ENCODE measurements at places on chromosomes 12 and 14.

- DNase-seq = no peak
These were observed 41.4 kb upstream of the PPFIA2 start for GRCh38 chr12:81800298-81801148.

DNA sequence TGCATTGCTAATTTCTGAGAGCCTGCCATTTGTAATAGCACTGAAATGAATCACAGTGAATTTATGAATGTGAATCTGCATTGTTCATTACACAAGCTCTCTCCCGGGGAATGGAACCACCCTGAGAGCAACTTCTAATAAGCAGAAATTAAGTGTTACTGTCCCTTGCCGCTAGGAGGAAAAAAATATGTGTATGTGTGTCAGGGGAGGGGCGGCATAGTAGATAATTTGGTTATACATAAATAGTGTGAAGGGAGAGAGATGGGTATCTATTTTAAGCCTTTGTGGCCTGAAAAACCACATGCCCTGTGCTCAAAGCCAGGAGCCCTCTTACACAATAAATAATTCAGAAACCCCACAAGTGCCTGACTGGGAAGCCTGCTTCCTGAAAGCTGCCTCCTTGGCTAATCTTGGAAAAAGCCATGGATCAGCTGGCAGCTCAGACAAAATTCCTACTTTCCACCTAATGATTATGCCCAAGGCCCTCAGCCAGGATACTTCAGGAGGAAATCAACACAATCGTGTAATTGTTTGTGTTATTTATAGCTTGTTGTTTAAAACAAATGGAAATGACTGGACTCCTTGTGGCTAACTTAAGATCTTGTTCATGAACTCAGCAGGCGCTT is 366.2 kb upstream of the KITLG start:
- peak; percentile 44 for DNase-seq

- no peak for DNase-seq
These were observed 11.1 kb upstream of the CIPC start for GRCh38 chr14:77086951-77087350.

DNA sequence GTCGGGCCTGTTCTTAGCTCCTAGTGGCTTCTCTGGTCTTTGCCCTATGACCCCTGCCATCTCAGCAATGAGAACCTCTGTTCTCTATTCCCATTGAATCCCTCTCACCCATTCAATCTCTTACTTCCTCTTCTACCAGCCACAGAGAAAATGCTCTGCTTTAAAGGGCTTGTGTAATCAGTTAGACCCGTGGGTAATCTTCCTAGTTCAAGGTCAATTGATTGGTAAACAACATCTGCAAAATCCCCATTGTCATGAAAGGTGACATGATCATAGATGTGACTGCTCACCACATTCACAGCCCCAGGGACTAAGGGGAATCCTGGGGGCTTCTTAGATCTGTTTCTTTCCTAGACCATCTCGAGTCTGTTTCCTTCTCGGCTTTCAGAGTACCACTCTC is 7.2 kb upstream of the CCDC197 start:
- DNase-seq = no peak

- peak; percentile 51 for DNase-seq
These were observed at the start of gene STAT6 for GRCh38 chr12:57111031-57111734. Gene STAT6, minus strand, starts transcription at chr12:57111362. Its CDS starts 3,084 bp downstream, at chr12:57108278.

DNA sequence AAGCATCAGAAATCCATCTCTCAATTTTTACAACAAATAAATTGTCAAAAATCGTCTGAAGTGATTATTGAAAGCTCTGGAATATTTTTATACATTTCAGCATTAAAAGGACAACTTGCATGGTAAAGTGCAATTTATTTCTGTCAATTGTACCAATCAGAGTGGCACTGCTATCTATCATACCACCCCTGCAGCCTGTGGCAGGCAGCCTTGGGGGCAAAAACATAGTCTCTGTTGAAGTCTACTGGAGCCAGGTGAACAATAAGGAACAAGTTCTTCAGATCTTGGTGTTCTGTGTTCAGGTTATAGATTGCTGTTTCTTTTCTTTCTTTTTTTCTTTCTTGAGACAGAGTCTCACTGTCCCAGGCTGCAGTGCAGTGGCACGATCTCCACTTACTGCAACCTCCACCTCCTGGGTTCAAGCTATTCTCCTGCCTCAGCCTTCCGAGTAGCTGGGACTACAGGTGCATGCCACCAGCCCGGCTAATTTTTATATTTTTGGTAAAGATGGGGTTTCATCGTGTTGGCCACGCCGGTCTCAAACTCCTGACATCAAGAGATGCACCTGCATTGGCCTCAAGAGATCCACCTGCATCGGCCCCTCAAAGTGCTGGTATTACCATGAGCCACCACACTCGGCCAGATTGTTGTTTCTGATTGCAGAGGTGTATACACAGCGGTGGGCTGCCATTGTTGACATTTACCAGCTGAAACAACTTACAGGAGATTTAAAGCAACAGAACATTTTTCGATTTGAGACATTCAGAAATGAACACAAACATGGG is 629.6 kb downstream of the SLC16A7 start:
- DNase-seq = no peak

DNA sequence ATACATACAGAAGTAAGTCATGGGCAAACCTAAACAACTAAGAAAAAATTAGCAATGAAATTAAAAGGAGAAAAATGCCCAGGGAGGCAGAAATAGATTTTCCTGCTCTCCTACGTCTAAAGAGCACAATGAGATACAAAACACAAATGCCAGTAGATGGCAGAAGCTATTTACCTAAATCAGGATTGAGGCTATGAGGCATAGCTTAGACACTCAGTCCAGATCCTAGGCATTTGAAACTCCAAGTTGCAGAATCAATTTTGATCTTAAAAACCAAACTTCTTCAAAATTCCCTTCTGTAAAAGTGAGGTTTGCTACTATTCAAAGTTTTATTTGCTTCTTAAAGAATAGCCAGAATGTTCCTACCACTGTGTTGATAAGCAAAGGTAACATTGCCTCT is 368.6 kb downstream of the DAD1 start:
- DNase-seq = no peak

- DNase-seq = no peak
These were observed 46.0 kb downstream of the PHLDA1 start for GRCh38 chr12:75985566-75985965.

- no peak for DNase-seq
These were observed 334.3 kb downstream of the AACS start for GRCh38 chr12:125399489-125399888.

DNA sequence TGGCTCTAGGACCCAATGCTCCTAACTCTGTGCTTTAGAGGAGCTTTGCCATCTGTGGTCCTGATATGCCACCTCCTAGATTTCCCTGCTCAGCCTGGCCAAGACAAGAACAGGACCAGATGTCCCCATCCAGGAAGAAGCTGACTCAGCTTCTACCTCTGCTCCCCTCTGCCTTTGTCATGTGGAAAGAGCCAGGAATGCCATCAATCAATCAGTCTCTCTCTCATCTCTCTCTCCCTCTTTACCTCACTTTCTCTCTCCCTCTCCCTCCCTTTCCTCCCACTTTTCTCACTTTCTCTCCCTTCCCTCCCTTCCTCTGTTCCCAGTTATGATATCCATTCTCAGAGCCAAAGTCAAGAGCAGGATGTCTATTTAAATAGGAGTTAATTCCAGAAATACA is 892.5 kb upstream of the TMEM132C start:
- no peak for DNase-seq

DNA sequence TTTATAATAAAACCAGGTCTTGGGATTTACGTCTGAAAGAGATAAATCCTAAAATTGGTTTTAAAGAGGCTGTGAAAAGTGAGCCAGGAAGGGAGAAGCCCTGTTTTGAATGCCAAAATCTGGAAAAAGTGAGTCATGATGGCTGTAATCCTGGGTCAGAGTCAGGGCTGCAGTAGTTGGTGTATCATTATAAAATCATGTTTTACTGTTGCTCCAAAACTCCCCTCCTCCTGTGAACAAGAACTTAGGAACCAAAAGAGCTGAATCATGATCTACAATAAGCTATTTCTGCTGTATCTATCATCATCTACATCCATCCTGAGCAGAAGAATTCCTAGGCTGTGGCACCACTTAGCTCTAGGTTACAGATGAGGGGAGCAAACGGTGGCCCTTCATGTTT is 79.3 kb downstream of the LMO3 start:
- no peak for DNase-seq

- no peak for DNase-seq
These were observed 14.1 kb downstream of the PYROXD1 start for GRCh38 chr12:21451529-21451928.

- no peak for DNase-seq
These were observed 41.0 kb downstream of the ZCRB1 start for GRCh38 chr12:42284876-42285275.

- no peak for DNase-seq
These were observed 39.3 kb downstream of the FBRSL1 start for GRCh38 chr12:132529156-132529839.

GRCh38 chr12:57807285-57807684 is 11.2 kb downstream of the AVIL start:
- no peak for DNase-seq

DNA sequence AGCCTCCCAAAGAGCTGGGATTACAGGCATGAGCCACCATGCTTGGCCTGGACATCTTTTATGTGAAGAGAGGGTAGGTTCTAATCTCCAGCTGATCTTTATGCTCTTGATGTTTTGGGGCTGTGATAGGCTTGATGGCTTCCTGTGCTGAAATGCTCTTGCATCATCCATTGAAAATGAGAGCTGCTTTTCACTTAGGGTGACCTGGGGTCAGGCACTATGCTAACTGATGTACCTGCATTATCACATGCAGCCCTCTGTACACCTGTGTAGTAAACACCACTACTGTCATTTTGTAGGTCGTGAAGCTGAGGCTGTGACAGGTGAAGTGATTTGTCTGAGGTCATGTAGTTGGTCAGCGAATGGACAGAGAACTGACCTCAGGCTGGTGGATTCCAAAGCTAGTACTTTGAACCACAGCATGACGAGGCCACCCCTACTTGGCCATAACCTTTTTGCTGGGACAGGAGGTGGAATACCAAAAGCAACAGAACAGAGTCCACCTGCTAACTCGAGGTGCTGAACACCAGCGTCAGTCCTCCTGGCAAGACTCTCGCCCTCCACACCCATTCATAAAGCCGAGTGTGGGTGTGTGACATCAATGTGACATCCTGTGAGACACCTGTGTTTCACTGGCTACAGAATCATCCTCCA is 69.1 kb downstream of the C12orf75 start:
- DNase-seq = no peak

DNA sequence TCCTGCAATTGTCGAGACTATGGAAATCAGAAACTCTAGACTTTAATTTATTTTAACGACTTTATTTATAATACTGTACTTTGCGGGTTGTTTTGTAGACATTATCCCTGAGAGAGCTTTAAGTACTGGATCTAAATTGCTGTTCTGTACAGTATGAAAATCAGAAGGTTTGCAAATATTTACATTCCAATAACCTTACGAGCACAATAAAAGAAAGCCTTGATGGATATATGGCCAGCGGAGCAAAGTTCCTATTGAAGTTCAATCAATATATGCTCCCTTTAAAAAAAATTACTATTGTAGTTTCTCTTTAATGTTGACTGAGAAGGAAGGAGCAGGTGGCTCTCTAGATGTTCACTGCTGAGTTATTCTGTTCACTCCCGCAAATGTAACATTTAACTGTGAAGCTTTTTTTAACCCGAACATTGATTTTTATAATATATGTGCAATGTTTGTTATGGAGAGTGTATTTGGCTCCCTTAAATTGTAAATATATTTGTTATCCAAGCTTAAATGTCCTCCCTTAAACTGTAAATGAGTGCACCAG is 235.3 kb downstream of the PLCZ1 start:
- DNase-seq = no peak
